ENCODE measurements at places on chromosomes 7 and 10. TPM values are rescaled to one million over a fixed set of nuclear protein-coding genes. Genes with fewer than 3 reads are reported as not detected.

The MTPN gene
- 91.1 TPM for polyA plus RNA-seq

The ZNF138 gene
- polyA plus RNA-seq, result 14.9 TPM

The MYO3A gene
- not detected for polyA plus RNA-seq

The SCD gene
- 0.60 TPM for polyA plus RNA-seq

The RBP3 gene
- polyA plus RNA-seq, result not detected

The KLLN gene
- polyA plus RNA-seq, result 0.67 TPM

The TMEM236 gene
- polyA plus RNA-seq, result 0.15 TPM

The SEMA4G gene
- polyA plus RNA-seq, result not detected

The IKZF1 gene
- 176 TPM for polyA plus RNA-seq

The HSPA14 gene
- polyA plus RNA-seq, result 16.0 TPM

The NANOS1 gene
- polyA plus RNA-seq, result not detected

The CLEC5A gene
- not detected for polyA plus RNA-seq

The ANKIB1 gene
- 11.3 TPM for polyA plus RNA-seq

The SLC35B4 gene
- 20.5 TPM for polyA plus RNA-seq

The VGF gene
- not detected for polyA plus RNA-seq

The PSMA2 gene
- 326 TPM for polyA plus RNA-seq

The ZFAND2A gene
- polyA plus RNA-seq, result 58.6 TPM

The TLL2 gene
- not detected for polyA plus RNA-seq

The FAM20C gene
- polyA plus RNA-seq, result not detected

The NEURL1 gene
- polyA plus RNA-seq, result 0.38 TPM

The CYP2C18 gene
- not detected for polyA plus RNA-seq

Measured in CD4-positive, CD25-positive, alpha-beta regulatory T cell (primary cell).